Mesothelial cell of epicardium (in vitro differentiated cells): ENCODE measurements at places on chromosomes 7 and 10.

DNA sequence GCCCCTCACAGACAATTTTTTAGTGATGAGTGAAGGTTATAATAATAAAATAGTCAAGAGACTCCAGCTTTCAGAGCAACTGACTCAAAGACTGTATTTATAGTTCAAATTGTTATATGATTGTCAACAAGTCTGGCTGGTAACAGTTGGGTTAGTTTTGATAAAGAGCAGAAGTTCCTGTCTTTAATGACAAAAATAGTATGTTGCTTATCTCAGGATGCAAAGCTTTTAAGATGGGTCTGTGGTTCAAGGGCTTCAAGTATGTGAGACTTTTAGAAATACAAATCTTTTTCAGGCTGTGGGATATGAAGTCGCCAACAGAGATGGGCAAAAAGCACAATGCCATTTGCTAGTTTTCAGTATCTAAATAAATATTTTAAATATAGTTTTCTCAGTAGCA, 118.4 kb downstream of the ABCA13 start:
- DNase-seq, result no peak
- H3K4me1 ChIP-seq, result no peaks in the 10 kb centered on the region
- H3K4me3 ChIP-seq, result no peak overlapping the region
- peaks cover 28% of the 10 kb centered on the region for H3K27me3 ChIP-seq
- H3K27ac ChIP-seq, result no peak overlapping the region
- no peaks in the 10 kb centered on the region for H3K36me3 ChIP-seq

GRCh38 chr7:138945821-138946220, 35.4 kb downstream of the KIAA1549 start:
- no peak overlapping the region for H3K27ac ChIP-seq
- H3K4me3 ChIP-seq, result no peak overlapping the region
- DNase-seq, result no peak

GRCh38 chr7:38317515-38317914, 44.1 kb upstream of the TARP start:
- no peak overlapping the region for H3K27ac ChIP-seq
- no peaks in the 10 kb centered on the region for H3K36me3 ChIP-seq
- no peaks in the 10 kb centered on the region for H3K27me3 ChIP-seq
- DNase-seq, result no peak
- no peak overlapping the region for H3K4me3 ChIP-seq

- no peak for DNase-seq
- peaks cover 24% of the 10 kb centered on the region for H3K4me1 ChIP-seq
- peak overlapping the region; percentile 90 for H3K27ac ChIP-seq
Measured at GRCh38 chr7:1913466-1914282, 243.6 kb downstream of the ELFN1 start.

DNA sequence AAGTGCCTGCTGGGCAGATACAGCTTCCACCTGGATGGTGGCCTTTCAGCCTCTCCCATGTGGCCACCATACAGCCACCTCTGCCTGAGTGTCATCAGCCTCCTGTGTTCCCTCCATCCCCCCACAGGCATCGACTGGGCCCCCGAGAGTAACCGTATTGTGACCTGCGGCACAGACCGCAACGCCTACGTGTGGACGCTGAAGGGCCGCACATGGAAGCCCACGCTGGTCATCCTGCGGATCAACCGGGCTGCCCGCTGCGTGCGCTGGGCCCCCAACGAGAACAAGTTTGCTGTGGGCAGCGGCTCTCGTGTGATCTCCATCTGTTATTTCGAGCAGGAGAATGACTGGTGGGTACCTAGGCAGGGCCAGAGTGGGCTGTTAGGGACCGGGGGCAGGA, 13.4 kb downstream of the ARPC1B start:
- no peak for DNase-seq
- H3K4me3 ChIP-seq, result no peak overlapping the region
- H3K27me3 ChIP-seq, result no peaks in the 10 kb centered on the region
